ENCODE measurements at places on chromosomes 11 and 22. TPM values are rescaled to one million over a fixed set of nuclear protein-coding genes. Genes with fewer than 3 reads are reported as not detected.

GRCh38 chr11:14722496-14722895 is 78.9 kb downstream of the PDE3B start:
- no peaks in the 10 kb centered on the region for H3K4me1 ChIP-seq
- H3K27ac ChIP-seq = no peak overlapping the region
- no peaks in the 10 kb centered on the region for H3K36me3 ChIP-seq
- H3K4me3 ChIP-seq = no peak overlapping the region
- DNase-seq = no peak

GRCh38 chr11:91773090-91773489 is 451.5 kb upstream of the FAT3 start:
- DNase-seq = no peak
- no peaks in the 10 kb centered on the region for H3K27me3 ChIP-seq
- H3K27ac ChIP-seq = no peak overlapping the region
- no peaks in the 10 kb centered on the region for H3K4me1 ChIP-seq

FOXRED2 gene
- 13.0 TPM for total RNA-seq

BEST1 gene
- 33.2 TPM for total RNA-seq

SORL1 gene
- 7.3 TPM for total RNA-seq

P2RX6 gene
- total RNA-seq = 0.63 TPM

All from tibial nerve (tissue), 4 donors.